SJSA1 (cell line): ENCODE measurements at places on chromosomes 4 and X. TPM values are rescaled to one million over a fixed set of nuclear protein-coding genes. Genes with fewer than 3 reads are reported as not detected.
A peak's percentile ranks its signal among the peaks of the same experiment; 100 is the strongest.

DNA sequence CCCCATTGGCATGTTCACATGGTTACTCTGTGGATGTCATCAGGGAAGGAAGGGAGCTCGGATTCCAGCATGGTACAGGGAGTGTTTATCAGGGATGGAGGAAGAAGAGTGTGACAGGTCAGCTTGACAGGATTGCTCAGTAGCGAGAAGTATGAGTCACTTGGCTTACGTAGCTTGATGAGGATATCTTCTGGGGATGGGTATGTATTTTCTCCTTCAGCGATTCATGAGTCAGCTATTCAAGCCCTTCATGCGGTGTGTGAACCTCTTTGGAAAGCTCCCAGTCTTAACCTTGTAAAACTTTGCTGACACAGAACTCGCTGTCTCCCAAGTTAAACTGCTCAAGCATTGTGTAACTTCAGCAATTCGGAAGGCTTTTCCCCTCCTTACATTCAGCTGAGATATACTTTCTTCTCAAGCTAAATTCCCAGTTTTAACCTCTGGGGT is 275.4 kb downstream of the ARHGAP10 start:
- DNase-seq: peak; percentile 80

The POU4F2 gene
- not detected in 2 replicates for total RNA-seq

The DGKK gene
- total RNA-seq: not detected in 2 replicates

DNA sequence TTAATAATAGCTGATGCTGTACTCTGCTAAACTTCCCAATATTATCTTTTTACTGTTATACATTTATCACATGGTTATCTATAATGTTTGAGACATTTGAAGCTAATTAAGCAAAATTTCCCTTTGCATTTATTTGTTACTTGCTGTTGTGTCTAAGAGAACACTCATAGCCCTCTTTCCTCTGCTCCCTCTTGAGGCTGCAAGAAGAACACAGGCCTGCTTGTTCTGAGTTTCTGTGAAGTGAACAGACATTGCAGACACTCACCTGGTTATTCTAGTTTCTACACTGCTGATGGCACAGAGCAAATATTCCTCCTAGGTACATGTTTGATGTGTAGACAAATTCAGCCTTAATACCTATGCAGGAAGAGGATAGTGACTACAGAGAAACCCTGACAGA is 367.8 kb downstream of the GASK1B start:
- no peak for DNase-seq

GRCh38 chr4:84286048-84286447 is 213.0 kb downstream of the NKX6-1 start:
- DNase-seq: no peak

GRCh38 chrX:9329056-9329455 is 135.8 kb upstream of the TBL1X start:
- DNase-seq: no peak

- no peak for DNase-seq
Observed at GRCh38 chr4:90120815-90121214, 6.4 kb upstream of the CCSER1 start.

The ZNF630 gene
- total RNA-seq: 0.47 and 0.58 TPM in 2 replicates

The DLG3 gene
- 16.6 and 19.4 TPM in 2 replicates for total RNA-seq

DNA sequence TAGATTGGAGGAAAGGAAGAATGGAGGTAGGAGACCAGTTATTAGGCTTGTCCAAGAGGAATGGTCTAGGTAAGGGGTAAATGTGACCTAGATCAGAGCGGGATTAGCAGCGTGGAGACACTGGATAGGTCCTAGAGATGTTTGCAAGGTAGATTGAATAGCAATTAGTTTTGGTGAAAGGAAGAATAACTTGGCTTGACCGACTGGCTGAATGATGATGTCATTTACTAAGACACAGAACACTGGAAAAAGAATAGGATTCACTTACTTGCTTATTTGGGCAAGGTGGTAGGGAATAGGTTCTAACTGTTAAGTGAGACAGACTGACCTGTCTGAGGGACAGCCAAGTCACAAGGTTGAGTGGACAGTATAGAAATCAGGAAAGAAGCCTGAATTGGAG is 71.3 kb downstream of the VEGFC start:
- DNase-seq: no peak

The N4BP2 gene
- total RNA-seq: 7.0 TPM in 2 replicates

- DNase-seq: no peak
Observed at GRCh38 chr4:54643958-54644751, 13.6 kb upstream of the KIT start.
